ENCODE measurements at places on chromosomes 5 and 9. TPM values are rescaled to one million over a fixed set of nuclear protein-coding genes. Genes with fewer than 3 reads are reported as not detected.
A peak's percentile ranks its signal among the peaks of the same experiment; 100 is the strongest.

DNA sequence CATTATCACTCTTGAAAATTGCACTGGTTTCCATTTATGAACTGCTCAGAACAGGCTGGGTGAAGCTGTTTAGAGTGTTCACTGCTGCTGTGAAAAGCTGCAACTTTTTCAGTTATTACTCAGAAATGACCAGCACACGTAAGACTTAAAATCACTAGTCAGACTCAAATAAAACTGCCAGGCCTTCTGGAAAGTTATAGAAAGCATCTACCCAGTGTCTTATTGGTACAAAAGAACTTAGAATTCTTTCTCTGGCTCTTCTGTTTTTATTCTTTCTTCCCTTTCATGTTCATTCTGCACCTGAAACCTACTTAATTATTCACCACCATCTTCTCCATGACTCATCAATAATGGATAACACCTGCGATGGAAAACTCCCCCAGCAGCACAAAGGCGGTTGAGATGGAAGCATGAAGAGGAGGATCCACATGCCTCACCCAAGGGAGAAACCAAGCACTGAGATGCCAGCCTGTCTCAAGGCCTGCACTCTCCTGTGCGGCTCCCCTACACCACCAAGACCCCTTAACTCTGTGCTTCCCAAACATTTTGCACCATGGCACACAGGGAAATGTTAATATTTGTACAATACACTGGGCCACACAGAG is 171.9 kb downstream of the ENTREP1 start:
- H3K4me3 ChIP-seq: no peak overlapping the region
- H3K27me3 ChIP-seq: no peaks in the 10 kb centered on the region
- H3K4me1 ChIP-seq: peaks cover 9% of the 10 kb centered on the region
- H3K27ac ChIP-seq: no peak overlapping the region

GRCh38 chr5:64666078-64666477 is 24.2 kb upstream of the SHISAL2B start:
- H3K36me3 ChIP-seq: no peaks in the 10 kb centered on the region
- no peak overlapping the region for H3K4me3 ChIP-seq
- no peak overlapping the region for H3K27ac ChIP-seq
- DNase-seq: no peak

DNA sequence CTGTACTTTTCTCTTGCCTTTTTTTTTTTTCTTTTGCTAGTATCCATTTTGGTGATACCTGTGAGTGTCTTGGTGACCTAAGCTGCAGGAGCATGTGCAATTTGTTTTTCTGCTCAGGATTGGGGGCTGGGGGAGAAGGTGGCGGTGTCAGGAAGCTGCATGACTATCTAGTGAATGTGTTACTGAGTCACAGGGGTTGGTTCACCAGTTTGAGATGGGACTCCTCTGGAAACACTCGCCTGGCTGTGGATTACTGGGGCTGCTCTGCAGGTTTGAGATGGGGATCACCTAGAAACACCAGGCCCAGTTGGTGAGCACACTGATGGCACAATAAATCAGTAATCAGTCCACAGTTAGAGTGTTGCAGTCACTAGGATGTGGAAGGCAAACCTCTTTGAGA is 447.9 kb downstream of the SPATA31D1 start:
- H3K27ac ChIP-seq: no peak overlapping the region
- no peaks in the 10 kb centered on the region for H3K36me3 ChIP-seq
- no peaks in the 10 kb centered on the region for H3K27me3 ChIP-seq

GRCh38 chr9:81182431-81182830 is 506.9 kb downstream of the TLE1 start:
- no peak for DNase-seq
- no peaks in the 10 kb centered on the region for H3K4me1 ChIP-seq
- H3K4me3 ChIP-seq: no peak overlapping the region
- no peak overlapping the region for H3K27ac ChIP-seq
- no peaks in the 10 kb centered on the region for H3K36me3 ChIP-seq

GRCh38 chr9:71980266-71981190 is 69.1 kb downstream of the C9orf85 start:
- H3K27ac ChIP-seq: no peak overlapping the region
- DNase-seq: no peak
- H3K4me1 ChIP-seq: no peaks in the 10 kb centered on the region
- H3K4me3 ChIP-seq: no peak overlapping the region
- H3K36me3 ChIP-seq: no peaks in the 10 kb centered on the region

GRCh38 chr5:355379-355935 is 33.9 kb downstream of the AHRR start:
- no peaks in the 10 kb centered on the region for H3K4me1 ChIP-seq
- no peak overlapping the region for H3K27ac ChIP-seq
- H3K27me3 ChIP-seq: no peaks in the 10 kb centered on the region
- DNase-seq: no peak
- no peak overlapping the region for H3K4me3 ChIP-seq

DNA sequence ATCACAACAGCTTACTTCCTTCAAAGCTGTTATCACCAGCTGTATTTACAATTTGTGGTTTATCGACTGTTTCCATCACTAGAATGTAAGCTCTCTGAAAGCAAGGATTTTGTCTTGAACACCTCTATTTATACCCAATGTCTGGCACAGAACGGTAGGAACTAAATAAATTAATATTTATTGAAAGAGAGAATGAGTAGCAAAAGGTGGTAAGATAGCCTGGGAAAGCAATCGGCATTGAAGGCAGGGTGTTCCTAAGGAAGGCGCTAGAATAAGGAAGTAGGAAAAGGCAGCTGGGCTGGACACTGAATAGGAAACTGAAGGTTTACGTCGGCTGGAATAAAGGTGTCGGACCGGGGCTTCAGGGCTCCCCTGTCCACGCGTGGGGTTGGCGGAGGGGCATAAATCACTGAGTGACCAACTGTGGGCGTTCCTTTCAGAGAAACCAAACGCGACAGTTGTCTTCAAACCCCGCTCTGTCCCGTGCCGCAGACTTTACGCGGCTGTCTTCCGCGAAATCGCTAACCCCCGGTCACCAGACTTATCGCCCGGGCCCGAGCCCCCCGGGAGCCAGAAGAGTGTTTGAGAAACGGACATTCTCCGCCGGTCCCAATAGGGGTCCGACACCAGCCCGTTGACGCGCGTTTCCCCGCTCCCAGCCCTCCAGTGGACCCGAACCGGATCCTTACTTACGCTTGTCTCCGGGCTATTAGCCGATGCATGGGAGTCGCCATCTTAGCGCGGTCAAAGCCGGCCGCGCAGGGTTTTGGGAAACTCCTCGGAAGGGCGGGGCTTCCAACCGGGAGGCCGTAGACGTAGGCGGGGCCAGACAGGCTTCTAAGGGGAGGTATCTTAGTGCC is at the start of gene ZCCHC10:
TSS of gene ZCCHC10 (minus strand) at position 746 of the 860 bp plus-strand sequence. CDS start at position 734, 12 bp downstream.
- H3K27ac ChIP-seq: peak within 1 kb of the TSS; percentile 80
- H3K27me3 ChIP-seq: no peaks in the 10 kb centered on the region
- peaks cover 5% of the 10 kb centered on the region for H3K4me1 ChIP-seq
- H3K36me3 ChIP-seq: no peaks in the 10 kb centered on the region
- DNase-seq: peak; percentile 91
- H3K4me3 ChIP-seq: peak within 1 kb of the TSS; percentile 85

Gene FBP2
- total RNA-seq: not detected

Gene LHX3
- total RNA-seq: not detected

Gene SPATA31E1
- total RNA-seq: not detected

Gene GRHPR
- 91.3 TPM for total RNA-seq
